ENCODE measurements at places on chromosomes 13 and 19.

DNA sequence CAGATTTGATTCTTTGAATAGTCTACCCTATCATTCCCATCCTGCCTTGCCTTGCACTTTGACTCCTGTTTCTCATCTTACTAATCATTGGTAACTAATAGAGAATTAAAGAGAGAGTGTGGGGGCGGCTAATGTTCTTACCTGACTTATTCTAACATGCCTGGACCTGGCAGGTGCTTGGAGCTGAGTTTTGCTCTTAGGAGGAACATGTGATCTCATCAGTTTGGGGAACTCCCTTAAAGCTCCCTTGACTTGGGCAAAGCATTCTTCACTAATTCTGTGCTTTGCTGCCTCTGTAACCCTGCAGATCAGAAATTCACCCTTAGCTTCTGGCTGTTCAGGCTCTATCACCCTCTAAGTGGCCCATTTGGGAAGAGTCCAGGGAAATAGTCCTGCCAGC is 861.1 kb downstream of the GPC5 start:
- no peak for DNase-seq

DNA sequence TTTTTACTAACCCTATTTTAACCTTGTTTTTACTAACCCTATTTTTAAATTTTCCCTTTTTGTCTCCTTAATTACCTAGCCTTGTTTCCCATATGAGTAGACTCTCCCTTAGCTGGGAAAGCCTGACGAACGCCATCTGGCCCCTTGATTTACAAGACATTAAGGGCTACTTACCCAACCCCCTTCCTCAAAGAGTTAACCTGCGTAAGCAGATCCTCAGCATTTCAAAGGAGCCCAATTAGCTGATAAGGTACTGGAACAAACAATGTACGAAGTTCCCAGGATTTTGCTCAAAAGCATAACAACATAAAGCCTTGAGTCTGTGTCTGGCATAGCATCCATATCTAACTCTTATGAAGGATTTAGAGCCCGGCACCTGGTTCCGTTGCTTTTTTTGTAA is 4.7 kb upstream of the MVB12A start:
- DNase-seq, result no peak

GRCh38 chr13:112261924-112262323 is 114.2 kb upstream of the SPACA7 start:
- no peak for DNase-seq

GRCh38 chr19:30634131-30634830 is 262.1 kb downstream of the ZNF536 start:
- DNase-seq, result no peak

DNA sequence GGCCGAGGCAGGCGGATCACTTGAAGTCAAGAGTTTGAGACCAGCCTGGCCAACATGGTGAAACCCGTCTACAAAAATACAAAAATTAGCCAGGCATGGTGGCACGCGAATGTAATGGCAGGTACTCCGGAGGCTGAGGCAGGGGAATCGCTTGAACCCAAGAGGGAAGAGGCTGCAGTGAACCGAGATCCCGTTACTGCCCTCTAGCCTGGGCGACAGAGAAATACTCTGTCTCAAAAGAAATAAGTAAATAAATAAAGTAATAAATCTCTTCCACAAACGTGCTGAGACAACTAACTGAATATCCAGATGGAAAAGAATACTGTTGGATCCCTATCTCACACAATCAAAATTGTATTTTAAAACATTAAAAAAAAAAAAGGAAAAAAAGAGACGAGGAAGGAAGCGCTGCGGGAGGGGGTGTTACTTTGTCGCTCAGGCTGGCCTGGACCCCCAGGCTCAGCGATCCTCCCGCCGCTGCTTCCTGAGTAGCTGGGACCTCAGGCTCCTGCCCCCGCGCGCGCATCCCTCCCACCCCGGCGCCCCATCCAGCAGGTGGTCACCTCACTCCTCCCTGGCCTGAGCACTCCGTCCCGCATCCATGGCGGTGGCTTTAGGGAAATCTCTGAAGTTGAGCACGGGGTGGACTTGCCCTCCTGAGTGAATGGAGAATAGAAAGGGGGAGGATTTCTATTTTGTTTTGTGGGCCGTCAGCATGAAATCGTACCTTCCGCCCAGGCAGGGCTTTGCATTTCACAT is 628 bp upstream of the ZNF813 start:
- DNase-seq, result no peak

DNA sequence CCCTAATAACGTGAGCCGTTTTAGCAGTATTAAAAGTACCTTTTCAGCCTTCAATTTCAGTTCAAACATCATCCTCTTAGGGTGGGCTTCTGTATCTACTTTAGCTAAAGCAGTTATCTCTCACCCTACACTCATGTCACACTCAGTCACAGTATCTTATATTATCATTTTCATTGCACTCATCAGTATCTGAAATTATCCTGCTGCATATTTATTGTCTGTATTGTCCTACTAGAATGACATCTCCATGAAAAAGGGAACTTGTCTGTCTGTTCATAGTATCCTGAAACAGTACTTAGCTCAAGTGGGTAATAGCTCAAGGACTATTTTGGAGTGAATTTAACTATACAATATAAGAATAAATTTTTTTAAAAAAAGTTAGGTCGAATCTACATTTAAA is 19.9 kb upstream of the RFC3 start:
- DNase-seq, result no peak

GRCh38 chr13:97255515-97256021 is 33.4 kb downstream of the MBNL2 start:
- no peak for DNase-seq
